HCT116 (cell line): ENCODE measurements at places on chromosomes 3 and 15. TPM values are rescaled to one million over a fixed set of nuclear protein-coding genes. Genes with fewer than 3 reads are reported as not detected.

Gene BLOC1S6
- 40.7 TPM for total RNA-seq

- no peak for DNase-seq
Measured at GRCh38 chr3:79253704-79254103, 514.1 kb downstream of the ROBO1 start.

- no peak for DNase-seq
Measured at GRCh38 chr15:94704421-94704820, 473.1 kb downstream of the MCTP2 start.

- no peak for DNase-seq
Measured at GRCh38 chr3:104885214-104885814, 481.4 kb upstream of the ALCAM start.

DNA sequence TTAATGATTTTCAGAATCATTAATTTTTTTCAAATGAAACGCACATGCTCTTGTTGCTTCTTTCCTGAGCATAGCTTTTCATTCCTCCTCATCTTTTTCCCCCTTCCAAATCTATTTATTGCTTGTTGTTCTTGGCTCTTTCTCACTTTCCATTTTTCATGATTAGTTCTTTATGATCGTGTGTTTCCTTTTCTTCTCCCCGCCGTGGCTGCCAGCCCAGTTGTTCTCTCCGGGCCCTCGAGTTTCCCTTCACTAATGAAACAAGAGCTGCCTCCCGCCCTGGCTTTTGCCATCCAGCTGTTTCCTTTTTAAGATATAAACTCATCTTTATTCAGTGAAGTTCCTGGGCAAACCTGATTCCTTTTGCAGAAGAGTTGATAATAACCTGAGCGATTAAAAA, 170.2 kb upstream of the NR2F2 start:
- DNase-seq, result no peak

Gene MINAR1
- 1.9 TPM for total RNA-seq

- no peak for DNase-seq
Measured at GRCh38 chr3:164737174-164737573, 341.1 kb downstream of the SI start.
